ENCODE measurements at places on chromosomes 3 and 15. TPM values are rescaled to one million over a fixed set of nuclear protein-coding genes. Genes with fewer than 3 reads are reported as not detected.

NOX5 gene
- 0.22 TPM for total RNA-seq

LHFPL4 gene
- not detected for total RNA-seq

ZBBX gene
- not detected for total RNA-seq

ITIH3 gene
- 0.14 TPM for total RNA-seq

SENP5 gene
- 70.4 TPM for total RNA-seq
